ENCODE measurements at places on chromosomes 6 and 20.

DNA sequence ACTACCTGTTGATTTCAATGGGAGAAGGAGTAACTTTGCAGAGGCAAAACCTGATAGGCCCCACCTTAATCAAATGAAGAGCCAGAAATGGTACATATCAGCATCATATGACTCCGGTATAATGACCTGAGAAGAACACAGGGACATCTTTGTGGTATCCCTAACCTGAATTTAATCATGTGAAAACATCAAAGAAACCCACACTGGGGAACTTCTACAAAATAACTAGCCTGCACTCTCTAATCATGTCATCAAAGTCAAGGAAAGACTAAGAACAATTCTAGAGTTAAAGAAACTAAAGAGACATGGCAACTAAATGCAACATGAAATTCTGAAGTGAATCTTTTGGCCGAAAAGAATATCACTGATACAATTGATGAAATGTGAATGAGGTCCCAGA lies 34.9 kb downstream of the SLC17A4 start:
- DNase-seq, result no peak

GRCh38 chr20:64247970-64248841 lies 7.3 kb upstream of the PCMTD2 start:
- DNase-seq, result no peak

DNA sequence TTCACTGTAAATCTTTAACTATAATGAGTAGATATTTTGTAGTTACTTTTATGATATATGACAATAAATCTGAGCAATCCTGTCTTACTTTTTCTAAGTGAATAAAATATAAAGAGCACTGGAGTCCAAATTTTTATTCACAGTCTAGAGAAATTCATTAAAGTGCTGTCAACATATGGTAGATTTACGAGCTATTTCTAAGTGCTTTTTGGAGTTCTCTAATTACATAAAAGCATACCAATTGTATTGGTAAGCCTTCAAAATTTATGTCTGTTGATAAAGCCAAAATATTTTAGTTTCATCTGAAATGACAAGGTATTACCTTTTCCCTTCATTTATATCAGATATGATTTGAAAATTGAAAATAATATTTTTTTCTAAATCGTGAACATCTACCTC lies 75.4 kb downstream of the MAN1A1 start:
- DNase-seq, result peak; percentile 26

DNA sequence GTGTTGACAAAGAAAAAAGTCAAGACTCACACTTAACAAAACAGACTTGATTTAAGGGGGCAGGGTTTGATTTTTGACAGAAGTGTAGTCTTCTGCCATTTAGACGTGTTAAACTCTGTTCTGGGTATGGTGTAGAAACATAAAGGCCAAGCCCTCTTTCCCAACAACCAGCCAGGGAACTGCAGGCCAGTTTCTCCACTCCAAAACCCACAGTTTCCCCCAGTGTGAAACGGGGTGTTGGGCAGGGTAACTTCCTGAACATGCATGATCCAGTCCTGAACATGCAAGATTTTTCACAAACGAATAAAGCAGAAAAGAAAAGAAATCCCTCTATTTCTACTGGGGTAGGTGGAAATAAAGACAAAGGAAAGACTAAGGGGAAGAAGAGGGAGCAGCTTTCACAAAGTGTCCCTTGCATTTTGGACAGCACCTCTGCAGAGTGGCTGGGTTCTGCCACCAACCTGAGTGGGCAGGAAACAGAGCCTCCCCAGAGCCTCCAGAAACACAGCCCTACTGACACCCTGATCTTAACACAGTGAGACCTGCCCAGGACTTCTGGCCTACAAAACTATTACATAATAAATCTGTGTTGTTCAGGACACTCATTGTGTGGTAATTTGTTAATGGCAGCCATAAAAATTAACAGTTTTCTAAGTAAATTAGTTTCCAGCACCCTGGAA lies 7.5 kb downstream of the APMAP start:
- DNase-seq, result no peak

DNA sequence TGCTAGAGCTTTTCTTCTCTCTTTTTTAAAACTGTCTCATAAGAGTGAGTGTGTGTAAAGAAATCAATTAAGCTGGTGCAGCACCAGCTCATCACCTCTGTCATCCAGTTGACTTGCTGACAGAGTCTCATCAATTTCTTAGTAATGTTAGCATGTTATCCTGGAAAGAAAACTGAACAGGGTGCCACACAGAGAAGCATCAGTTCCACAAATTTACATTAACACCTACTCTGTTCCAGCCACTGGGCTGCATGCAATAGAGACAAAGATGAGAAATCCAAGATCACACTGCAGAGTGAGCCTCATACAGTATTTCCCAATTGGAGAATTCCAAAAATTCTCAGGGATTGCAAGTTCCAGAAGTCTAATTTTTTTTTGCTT lies 207.0 kb upstream of the CITED2 start:
- no peak for DNase-seq

DNA sequence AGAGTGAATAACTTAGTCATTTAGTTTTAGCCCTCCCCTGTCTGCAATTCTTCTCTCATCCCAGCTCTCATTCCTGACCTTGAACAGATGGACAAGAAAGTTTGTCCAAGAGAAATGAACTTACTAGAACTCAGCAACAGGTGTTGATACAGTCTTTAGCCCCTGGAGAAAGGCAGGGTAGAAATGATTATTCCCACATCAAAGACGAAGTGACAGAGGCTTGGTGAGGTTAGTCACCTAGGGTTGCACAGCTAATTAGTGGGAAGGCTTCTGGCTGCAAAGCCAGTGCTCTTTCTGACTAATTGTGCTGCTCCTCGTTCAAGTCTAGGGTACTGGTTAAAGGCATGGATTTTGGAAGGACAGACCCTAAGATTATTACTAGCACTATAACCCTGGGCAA lies 4.5 kb downstream of the ZDHHC14 start:
- no peak for DNase-seq

GRCh38 chr6:17015144-17015543 lies 86.7 kb upstream of the STMND1 start:
- peak; percentile 54 for DNase-seq

GRCh38 chr6:129236001-129236517 lies 353.1 kb downstream of the LAMA2 start:
- DNase-seq, result no peak

DNA sequence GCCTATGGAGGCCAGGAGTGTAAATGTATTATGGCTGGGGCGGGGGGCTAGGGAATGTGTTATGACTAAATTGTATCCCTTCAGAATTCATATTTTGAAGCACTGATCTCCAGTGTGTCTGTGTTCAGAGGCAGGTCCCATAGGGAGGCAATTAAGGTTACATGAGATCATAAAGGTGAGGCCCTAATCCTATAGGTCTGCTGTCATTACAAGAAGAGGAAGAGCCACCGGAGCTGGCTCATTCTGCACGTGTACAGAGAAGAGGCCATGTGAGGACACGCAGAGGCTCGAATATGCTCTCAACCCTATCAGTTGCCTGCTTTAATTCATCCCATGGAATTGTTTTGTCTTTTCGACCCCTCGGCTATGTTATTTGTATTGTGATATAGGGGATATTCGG lies 76.9 kb downstream of the VTA1 start:
- DNase-seq, result no peak

DNA sequence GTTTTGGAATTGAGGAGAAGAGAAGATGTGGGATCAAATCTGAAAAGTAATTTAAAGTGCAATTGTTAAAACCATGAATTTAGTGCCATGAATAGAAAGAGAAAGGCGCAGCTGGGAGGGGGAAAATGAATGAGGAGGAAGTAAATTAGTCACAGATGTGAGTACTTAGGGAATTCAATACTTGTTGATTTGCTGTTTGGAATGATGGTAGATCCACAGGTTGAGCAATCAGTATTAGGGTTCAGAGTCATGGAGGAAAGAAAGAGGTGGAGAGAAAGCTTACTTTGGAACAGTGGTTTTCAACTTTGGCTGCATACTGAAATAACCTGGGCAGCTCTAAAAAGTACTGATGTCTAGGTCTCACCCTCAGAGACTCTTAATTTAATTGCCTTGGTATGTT lies 229.7 kb upstream of the ASCC3 start:
- DNase-seq, result peak; percentile 73

DNA sequence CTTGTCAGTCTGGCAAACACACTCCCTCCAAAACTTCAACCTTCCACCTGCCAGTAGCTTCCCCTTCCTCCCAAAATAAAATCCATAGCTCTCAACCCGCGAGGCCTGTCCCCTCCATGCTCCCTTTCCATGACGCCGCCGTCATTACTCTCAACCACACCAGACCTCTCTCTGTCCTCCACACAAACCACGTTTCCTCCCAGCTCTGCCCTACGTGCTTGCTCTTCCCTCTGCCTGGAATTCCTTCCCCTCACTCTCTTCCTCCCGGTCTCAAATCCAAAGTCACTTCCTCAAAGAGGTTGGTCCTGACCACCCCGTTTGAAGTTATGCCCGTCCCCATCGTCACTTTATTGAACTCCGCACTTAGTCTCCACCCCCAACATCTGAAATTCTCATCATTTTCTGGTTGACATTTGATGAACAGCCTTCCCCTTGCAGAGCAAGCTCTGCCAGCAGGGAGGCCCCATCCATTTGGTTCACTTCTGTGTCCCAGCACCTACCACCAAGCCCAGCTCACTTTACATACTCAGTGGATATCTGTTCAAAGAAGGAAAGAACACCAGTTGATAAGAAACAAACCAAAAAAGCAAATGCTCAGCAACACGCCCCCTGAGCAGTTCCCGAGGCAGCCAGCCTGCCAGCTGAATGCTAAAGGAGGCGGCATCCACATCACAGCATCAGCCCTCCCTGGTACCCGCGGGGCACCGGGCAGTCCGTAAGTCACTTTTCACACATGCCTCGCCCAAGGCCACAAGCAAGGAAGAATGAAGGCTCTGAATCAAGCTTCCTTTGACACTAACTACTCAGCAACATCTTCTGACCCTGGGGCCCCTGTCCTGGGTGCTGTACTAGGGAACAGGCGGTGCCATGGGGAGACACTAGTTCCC lies 125.0 kb downstream of the NFATC2 start:
- DNase-seq, result no peak

GRCh38 chr6:129921169-129921817 lies 60.2 kb upstream of the TMEM244 start:
- no peak for DNase-seq

DNA sequence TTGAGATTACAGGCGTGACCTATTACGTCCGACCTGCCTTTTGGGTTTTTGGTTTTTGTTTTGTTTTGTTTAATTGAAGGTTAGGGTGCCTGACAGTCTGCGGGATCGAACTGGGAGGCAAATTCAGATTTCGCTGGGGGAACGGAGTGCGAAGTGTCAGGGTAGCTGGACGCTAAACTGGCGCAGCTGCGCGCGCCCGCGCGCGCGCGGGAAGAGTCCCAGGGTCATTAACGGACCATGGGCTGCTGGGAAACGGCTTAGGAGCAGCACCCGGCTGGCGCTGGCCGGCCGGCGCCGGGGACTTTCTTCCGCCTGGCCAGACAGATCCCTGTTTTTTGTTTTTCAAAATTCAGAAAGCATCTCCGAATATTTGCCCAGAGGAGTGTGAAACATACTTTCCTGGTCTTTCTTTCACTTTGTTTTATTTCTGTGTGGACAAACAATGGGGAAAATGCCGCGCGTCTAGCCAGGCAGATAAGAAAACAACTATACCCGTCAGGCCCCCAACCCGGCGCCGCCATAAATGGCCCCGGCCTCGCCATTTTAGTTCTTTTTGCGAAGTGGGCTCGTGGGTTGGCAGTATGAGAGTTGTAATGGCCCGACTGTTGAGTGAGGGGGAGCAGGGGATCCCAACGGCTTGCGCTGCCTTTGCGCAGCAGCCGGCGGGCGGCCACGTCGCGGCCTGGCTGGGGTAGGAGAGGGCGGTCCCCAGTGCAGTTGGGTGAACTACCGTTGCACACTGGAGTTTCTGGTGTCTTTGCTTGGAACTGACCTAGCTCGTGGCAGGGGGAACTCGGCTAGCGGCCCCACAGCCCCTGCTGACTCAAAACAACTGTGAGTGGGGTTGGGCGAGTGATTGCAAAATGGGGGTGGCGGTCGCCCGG lies 7.1 kb downstream of the HSPA1B start:
- DNase-seq, result peak; percentile 91

DNA sequence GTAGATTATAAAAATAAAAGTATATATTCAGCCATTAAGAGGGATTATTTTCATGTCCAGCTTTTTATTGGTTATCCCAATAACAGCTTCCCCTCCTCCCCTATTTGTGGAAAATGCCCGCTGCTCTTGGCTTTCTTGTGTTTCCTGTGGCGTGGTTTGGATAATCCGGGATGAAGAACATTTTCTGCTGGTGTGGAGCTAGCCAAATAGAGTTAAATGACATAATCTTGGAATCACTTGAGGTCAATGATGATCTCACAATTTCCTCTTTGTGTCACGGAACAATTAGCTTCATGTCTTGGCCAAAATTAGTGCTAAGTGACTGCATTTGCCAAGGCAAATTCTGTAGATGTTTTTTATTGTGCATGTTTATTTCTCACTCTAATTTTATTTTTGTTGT lies 394.0 kb downstream of the LAMA2 start:
- DNase-seq, result no peak

GRCh38 chr6:169858935-169859351 lies 107.5 kb downstream of the ERMARD start:
- DNase-seq, result no peak

- no peak for DNase-seq
These were observed 11.3 kb downstream of the SERPINB9 start for GRCh38 chr6:2891768-2892170.

- DNase-seq, result no peak
These were observed 5.4 kb downstream of the FBXO30 start for GRCh38 chr6:145809211-145809610.

- no peak for DNase-seq
These were observed 2.7 kb downstream of the KCNS1 start for GRCh38 chr20:45098103-45098773.

GRCh38 chr20:44173846-44174245 lies 13.1 kb downstream of the JPH2 start:
- no peak for DNase-seq

GRCh38 chr6:26204332-26205160 lies 117.3 kb downstream of the HFE start:
- peak; percentile 98 for DNase-seq

GRCh38 chr6:154408891-154409500 lies 52.4 kb upstream of the IPCEF1 start:
- DNase-seq, result peak; percentile 49

GRCh38 chr6:12138381-12138780 lies 126.3 kb downstream of the HIVEP1 start:
- peak; percentile 25 for DNase-seq

- peak; percentile 57 for DNase-seq
These were observed 81.0 kb upstream of the ASF1A start for GRCh38 chr6:118812970-118813369.

GRCh38 chr6:126086560-126086959 lies 100.2 kb downstream of the TRMT11 start:
- no peak for DNase-seq

DNA sequence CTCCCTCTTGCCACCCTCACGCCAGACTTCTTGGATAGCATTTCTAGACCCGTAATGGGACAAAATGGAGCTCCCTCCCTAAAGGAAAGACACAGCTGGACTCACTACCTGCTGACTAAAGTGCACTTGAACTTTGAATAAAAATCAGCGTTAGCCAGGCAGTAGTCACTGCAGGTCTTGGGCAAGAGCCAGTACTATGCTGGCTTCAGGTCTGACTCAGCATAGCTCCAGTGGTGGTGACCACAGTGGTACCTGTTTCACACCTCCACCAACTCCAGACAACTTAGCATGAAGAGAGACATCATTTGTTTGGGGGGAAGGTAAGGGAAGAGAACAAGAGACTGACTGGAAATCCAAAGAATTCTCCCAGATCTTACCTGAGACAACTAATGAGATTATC lies 906.8 kb downstream of the GRIK2 start:
- no peak for DNase-seq

GRCh38 chr6:143579703-143580102 lies 68.2 kb upstream of the FUCA2 start:
- peak; percentile 85 for DNase-seq
